ENCODE measurements at places on chromosomes 1 and 21.

GRCh38 chr1:16905110-16905867 is 9.5 kb downstream of the RNU1-2 start:
- DNase-seq, result peak; percentile 91

- DNase-seq, result no peak
Observed at GRCh38 chr1:199124351-199124750, 485.5 kb downstream of the PTPRC start.

- DNase-seq, result no peak
Observed at GRCh38 chr1:204420039-204421004, 8.7 kb upstream of the PPP1R15B start.

- DNase-seq, result peak; percentile 52
Observed at GRCh38 chr1:174074757-174075156, 52.6 kb upstream of the RC3H1 start.

DNA sequence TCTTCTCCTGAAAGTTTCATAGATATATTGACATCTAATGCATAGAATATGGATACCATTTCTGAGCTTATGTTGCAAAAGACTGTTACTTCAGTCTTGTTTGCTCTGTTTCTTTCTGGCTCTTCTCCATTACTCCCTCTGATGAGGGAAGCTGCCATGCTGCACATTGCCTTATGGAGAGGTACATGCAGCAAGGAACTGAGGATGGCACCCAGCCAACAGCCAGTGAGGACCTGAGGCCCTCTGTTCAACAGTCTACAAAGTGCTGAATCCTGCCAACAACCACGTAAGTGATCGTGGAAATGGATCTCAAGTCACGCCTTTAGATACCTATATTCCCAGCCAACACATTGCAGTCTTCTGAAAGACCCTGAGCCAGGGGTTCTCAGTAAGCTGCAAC is 66.6 kb upstream of the ADAMTS5 start:
- no peak for DNase-seq

DNA sequence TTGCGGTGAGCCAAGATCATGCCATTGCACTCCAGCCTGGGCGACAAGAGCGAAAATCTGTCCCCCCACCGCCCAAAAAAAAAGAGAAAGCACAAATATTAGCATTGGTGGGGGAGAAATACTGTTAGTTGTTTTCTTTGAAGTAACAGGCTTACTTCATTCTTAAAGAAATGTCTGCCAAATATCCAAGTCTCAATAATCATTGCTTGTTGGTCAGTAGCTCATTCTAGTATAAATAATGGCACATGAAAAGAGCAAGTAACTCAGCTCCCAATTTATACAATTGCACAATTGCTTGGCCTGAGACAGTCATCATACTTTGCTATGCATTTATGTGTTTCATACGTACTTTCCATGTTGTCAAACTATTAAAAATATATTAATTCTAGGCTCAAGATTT is 499.2 kb upstream of the PLXNA2 start:
- no peak for DNase-seq

DNA sequence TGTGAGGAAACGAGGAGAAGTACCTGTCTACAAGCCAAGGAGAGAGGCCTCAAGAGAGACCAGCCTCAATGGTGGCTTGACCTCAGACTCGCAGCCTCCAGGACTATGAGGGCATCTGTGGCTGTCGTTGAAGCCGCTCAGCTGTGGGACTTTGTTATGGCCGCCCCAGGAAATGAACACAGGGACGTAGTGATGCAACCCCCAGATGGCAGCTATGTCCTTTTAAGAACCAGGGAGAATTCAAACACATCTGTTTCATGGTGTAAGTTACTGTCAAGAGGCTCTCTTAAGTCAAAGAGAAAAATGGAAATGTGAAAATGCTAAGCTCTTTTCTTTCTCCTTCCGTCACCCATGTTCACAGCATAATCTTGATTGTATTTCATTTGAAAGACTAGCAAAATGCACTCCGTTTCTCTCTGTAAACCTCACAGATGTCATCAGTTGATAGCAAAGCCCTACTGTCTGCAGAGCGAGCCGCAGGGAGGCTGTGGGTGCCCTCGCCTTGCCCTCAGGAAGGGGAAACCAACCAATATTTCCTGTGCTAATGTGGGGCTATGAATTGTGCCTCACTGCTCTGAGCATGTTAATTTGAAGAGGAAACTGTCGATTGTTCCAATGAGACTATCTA is 21.3 kb downstream of the UBASH3A start:
- no peak for DNase-seq

DNA sequence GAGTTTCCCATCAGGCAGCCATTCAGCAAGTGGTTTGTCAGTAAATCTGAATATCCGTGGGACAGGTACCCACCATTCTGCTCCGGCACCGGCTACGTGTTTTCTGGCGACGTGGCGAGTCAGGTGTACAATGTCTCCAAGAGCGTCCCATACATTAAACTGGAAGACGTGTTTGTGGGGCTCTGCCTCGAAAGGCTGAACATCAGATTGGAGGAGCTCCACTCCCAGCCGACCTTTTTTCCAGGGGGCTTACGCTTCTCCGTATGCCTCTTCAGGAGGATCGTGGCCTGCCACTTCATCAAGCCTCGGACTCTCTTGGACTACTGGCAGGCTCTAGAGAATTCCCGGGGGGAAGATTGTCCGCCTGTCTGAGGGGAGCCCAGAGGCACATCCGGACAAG is 48.4 kb downstream of the B3GALT5 start:
- no peak for DNase-seq

- DNase-seq, result peak; percentile 59
Observed at GRCh38 chr21:16079830-16080229, 350.0 kb downstream of the USP25 start.
